ENCODE measurements at places on chromosomes 13 and 19.
A peak's percentile ranks its signal among the peaks of the same experiment; 100 is the strongest.

DNA sequence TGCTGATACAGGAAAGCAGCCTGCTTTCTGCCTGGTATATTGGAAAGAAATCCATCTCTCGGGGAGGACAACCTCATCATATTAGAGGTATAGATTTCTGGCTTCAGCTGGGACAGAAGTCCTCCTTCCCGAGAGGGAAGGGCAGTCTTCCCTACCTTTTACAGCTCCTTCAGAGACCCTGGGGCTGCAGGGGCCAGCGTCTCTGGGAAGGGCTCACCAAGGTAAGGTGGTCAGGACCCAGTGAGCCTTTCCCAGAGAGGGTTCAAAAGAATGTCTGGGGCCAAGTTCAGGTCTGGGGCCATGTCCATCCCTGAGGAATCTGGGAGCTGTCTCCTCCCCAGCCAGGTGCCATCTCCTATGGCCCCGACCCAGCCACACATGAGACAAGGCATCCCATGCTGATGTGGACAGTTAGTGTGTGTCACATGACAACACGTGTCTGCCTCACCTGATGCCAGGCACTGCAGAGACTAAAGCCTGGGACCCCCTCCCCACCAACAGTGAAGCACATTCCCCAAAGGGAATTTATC is 136.4 kb downstream of the URI1 start:
- DNase-seq: no peak

DNA sequence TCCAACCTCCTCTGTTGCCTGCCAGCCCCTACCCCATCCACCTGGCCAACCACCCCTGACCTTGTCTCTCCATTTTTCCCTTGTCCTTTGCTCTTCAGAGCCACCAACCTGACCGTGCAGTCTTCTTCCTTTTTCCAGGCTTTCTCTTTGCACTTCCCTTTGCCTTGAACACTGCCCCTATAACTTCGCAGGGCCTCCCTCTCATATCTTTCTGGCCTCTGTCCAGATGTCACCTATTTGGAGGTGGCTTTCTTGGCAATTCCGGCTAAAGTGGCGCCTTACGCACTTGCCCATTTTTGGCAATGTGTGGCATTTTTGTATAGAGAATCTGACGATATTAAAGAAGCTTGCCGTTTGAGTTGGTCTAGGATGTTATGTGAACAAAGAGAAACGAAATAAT is 844 bp downstream of the ZNF543 start:
- no peak for DNase-seq

- DNase-seq: no peak
Measured at GRCh38 chr19:49845414-49845813, 5.5 kb upstream of the PTOV1 start.

DNA sequence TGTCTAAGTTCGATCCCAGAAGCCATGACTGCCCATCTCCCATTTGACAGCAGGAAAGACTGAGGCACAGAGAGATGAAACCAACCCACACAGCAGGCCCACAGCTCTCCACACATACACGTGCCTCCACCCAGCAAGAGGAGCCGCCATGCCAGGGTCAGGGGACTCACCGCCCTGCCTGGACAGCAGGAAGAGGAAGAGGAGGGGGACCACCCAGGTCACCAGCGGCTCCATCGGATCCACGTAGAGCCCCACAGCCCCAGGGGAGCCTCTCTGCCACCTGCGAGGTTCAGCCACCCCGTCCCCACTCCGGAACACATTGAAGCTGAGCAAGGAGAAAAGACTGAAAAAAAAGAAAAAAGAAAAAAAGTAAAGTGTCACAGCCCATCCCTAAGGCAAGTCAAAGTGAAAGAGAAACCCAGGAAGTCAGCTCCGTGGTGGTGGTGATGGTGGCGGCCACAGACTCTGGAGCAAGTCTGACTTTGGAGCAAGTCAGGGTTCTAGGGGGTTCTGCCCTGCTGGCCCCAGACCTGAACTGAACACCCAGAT is at the start of gene IL12RB1:
TSS of gene IL12RB1 (minus strand) at position 345 of the 549 bp plus-strand sequence. CDS start at position 234, 111 bp downstream.
- no peak for DNase-seq

DNA sequence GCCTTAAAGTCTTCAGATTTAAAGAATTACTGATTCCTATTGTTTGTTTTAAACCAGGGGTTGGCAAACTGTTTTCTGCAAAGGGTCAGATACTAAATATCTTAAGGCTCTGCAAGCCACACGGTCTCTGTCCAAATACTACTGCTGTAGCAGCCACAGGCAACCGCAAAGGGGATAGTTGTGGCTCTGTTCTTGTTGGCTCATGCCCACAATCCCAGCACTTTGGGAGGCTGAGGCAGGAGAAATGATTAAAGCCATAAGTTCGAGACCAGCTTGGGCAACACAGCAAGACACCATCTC is 22.4 kb downstream of the RANBP3 start:
- DNase-seq: no peak

GRCh38 chr19:10295305-10295846 is 5.6 kb downstream of the ICAM5 start:
- peak; percentile 48 for DNase-seq

- no peak for DNase-seq
Measured at GRCh38 chr19:47027586-47028088, 8.0 kb downstream of the NPAS1 start.

DNA sequence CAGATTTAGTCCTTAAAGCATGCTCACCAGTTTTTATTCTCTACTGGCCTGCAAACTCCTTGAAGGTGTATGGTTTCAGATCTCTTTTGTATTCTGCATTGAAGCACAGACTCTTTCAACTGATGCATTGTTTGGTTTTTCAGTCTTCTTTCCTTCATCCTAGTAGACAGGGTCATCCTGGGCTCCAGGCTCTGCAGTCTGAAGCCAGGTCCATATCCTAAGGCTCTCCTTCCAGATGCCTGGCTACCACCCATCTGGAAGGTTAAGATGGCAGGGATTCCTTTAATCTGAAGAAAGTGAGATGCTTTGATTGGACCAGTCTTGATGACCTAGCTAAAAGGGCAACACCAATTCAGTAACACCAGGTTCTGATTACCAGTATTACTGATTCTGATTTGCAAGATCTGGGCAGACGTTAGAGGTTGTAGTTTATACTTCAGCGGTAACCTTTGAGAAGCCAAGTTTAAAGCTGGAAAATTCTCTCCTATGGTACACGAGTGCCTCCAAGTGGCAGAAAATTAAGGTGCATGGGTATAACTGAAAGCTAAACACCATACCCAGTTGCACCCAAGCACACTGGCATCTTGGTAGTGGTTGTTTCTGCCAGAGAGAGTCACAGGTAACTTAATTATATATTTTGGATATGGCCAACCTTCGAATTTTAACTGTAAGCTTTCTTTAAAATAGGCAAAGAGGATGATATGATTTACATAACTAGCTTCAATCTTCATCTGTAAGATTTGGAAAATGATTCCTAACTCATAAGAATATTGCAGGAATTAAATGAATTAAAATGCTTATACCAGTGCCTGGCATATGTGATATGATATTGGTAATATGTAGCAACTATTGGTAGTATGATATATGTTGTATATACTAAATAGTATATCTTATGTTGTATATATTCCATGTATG is 1651.9 kb upstream of the MIR17HG start:
- DNase-seq: no peak

- no peak for DNase-seq
Measured at GRCh38 chr13:76677043-76677442, 209.2 kb downstream of the KCTD12 start.

DNA sequence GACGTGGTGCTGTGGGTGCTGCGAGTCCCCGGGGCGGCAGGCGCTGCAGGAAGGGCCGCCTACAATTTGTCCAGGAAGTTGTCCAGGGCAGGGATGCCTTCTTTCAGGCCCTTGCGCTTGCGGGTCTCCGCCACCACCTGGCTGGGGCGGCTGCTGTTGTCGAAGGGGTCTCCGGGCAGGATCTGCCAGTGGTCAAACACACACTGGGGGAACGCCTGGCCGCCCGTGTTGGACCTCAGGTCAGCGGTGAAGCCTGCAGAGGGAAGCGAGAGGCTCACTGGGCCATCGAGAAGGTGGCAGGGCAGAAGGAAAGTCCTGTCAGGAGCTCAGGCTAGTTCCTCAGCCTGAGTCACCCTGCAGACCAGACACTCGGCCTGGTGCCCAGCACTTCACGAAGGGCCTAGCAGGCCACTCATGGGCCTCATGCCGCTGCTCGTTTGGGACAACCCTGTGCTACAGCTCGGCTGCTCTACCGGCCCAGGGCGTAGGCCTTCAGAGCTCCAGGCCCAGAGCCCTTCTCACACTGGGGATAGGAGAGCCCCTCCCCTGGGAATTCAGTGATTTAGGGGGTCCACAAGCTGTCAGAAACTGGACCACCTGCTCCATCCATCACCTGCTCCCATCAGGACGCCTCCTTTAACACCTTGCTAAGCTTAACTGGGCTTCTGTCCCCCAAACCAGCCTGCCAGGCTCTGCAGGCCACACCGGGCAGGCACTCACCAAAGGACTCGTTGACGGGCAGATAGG is 5.8 kb upstream of the DAPK3 start:
- no peak for DNase-seq

DNA sequence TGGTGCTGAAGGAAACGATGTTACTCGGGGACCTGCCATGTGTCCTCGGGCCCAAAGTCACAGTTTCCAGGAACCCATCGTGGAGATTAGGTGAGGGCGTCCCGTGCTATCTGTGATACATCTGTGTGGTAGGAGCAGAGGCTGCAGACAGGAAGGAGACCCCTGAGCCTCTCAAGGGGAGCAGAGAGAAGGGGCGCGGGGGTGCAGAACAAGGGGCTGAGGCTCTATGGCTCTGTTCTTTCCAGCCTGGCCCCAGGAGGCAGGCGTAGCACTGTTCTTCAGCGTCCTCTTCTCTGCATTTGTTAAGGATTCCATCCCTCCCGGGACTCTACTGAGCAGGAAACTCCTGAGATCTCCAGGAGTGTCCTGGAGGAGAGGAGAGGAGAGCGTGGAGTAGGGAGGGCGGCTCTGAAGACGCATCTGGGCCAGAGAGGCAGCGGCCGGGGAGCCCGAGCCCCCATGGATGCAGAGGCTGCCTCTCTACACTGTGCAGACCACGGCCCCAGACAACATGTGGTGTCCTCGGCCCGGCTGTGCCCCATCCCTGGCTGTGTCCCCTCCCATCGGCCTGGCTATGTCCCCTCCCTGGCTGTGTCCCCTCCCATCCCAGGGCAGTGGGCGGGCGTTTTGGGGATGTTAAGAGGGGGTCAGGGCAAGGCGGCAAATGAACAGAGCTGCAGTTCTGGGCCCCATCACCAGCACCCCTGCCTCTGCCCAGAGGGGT is 118.0 kb downstream of the ATP11A start:
- DNase-seq: no peak

- no peak for DNase-seq
Measured at GRCh38 chr19:10624585-10624984, 768 bp upstream of the SLC44A2 start.

GRCh38 chr19:38921420-38922274 is 8.9 kb downstream of the SARS2 start:
- no peak for DNase-seq

DNA sequence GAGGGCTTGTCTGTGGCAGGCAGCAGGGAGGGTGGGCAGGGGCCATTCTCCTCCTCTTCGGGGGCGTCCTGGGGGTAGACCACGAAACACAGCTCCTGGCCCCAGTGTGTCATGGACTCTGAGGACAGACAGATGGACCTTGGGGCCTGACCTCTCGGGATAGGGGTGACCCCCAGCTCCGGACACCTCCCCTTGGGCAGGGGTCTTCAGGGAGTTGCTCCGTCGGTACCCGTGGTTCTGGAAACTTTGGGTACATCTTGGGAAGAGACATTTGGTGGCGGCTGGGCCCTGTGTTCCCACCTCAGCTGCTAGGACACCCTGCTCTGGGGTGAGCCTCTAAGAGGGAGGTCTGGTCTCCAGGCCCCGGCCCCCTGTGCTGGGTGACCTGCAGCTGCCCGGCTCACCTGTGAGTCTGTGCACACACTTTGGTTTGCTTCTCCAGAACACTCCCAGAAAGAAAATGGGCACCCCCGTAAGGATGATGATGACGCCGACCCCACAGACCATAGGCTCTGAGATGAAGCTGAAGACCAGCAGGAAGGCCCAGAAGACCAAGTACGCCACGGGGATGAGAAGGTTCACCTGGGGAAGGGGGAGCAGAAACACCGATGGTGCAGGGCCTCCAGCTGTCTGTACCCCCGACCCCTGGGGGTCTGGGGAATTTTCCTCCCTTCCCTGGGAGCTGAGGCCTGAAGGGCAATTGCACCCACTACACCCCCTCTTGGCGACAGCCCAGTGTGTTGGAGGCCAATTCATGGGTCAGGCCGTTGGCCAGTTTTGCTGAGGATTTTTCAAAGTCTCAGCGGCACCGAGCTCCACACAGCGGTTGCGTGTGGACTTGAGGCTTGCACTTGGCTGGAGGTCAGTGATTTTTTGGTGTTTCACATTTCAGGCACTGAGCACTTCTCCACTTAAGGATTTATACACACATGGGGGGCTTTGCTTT is 15.0 kb downstream of the LRP3 start:
- DNase-seq: no peak

GRCh38 chr13:112956571-112957294 is 12.3 kb upstream of the MCF2L start:
- DNase-seq: no peak

GRCh38 chr13:38570706-38571105 is 116.2 kb upstream of the FREM2 start:
- no peak for DNase-seq

- DNase-seq: no peak
Measured at GRCh38 chr19:54493967-54494585, 8.6 kb upstream of the LAIR2 start.

- DNase-seq: no peak
Measured at GRCh38 chr19:19356901-19357566, 36.4 kb downstream of the MAU2 start.

GRCh38 chr13:46962281-46962941 is 65.6 kb upstream of the HTR2A start:
- no peak for DNase-seq

GRCh38 chr19:40355975-40356680 is 7.6 kb downstream of the PLD3 start:
- DNase-seq: no peak

DNA sequence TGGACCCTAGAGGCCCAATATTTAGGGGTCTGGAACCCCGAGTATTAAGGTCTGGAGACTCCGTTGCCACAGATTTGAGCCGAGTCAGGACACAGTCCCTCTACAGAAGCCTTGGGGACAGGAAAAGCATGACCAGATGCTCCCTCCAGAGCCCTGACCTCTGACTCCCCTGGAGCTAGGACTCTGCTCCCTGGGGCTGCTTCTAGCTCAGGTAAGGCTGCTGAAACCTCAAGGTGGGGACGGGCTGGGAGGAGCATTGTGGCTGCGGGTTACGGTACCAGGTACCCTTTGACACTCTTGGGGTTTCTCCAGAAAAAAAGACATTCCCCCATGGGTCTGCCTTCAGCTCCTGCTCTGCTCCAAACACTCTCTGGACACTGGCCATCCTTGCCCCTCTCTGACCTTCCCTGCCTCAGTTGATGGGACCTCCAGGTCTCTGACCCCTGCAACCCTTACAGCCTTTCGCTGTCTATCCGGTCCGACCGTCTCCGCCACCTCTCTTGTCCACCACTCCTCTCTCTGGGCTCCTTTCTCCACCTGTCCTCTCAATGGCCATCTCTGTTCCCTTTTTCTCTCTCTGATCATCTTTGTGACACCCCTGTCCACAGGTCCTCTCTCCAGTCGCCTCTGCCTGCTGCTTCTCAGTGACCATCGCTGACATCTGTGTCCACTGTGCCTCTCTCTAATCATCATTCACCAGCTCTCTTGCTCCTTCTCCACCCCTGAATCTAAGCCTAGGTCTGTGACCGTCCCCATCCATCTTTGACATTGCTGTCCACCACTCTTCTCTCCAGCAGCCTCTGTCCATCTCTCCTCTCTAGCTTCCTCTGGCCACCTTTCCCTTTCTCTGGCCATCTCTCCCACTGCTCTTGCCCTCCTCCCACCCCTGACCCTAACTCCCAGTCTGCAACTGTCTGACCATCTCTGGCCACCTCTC is 1.4 kb downstream of the LRFN3 start:
- DNase-seq: no peak

- DNase-seq: no peak
Measured at GRCh38 chr13:33940898-33941297, 122.9 kb downstream of the RFC3 start.

- no peak for DNase-seq
Measured at GRCh38 chr13:98004107-98004506, 50.6 kb downstream of the IPO5 start.

Measured in activated CD8-positive, alpha-beta memory T cell treated with anti-CD3 and anti-CD28 coated beads for 1 hour (primary cell).